ENCODE measurements at places on chromosomes 13 and 19.

- no peak for DNase-seq
These were observed 3.6 kb downstream of the HTR2A start for GRCh38 chr13:46893221-46893740.

GRCh38 chr19:45346449-45346848 is 5.9 kb downstream of the KLC3 start:
- no peak for DNase-seq

DNA sequence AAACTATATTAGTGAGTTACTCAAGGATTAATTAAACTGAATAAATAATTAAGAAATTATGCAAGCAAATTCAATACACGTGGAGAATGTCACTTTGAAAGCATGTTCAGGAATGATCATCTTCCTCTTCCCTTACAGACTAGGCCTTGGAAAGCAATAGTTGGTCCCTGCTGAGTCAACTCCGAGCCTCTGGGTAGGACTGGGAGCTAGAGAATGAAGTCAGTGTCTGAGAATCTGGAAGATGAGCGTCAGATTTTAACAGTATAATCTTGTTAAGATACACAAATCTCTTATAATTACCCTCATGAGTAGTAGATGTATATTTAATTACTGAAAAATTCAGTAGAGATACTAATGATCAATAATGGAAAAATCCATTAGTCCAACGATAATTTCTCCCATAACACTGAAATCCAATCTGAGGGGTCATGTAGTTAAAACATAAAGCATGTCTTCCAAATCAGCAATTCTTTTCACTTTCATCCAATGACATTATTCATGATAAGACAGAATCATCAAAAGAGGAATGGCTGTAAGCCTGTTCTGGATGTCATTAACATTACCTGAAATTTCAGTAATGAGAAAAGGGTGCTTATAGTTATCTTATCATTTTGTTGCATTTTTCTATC is 423.0 kb downstream of the DCT start:
- DNase-seq: no peak

GRCh38 chr13:110037925-110038573 is 251.7 kb upstream of the IRS2 start:
- DNase-seq: no peak

DNA sequence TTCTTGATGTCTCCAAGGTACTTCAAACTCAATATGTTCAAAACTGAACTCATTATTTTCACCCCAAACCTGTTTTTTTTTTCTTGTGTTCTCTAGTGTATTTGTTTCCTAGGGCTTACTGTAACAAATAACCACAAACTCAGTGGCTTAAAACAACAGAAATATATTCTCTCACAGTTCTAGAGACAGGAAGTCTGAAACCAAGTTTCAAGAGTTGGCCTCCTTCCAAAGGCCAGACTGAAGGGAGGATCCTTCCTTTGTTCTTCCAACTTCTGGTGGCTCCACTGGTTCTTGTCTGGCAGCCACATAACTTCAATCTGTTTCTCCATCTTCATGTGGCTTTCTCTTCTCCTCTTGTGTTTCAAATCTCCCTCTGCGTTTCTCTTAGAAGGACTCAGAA is 62.0 kb upstream of the PDCD5 start:
- no peak for DNase-seq

DNA sequence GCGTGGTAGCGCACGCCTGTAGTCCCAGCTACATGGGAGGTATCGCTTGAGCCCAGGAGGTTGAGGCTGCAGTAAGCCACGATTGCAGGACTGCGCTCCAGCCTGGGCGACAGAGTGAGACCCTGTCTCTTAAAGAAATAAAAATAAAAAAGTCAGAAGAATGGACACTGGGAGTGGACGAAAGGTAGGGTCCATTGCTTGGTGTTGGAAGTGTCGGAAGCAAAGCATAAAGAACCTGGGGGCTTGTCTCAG is 392 bp upstream of the ARHGAP33 start:
- no peak for DNase-seq

- DNase-seq: no peak
These were observed 132.2 kb downstream of the FREM2 start for GRCh38 chr13:38819053-38819452.

DNA sequence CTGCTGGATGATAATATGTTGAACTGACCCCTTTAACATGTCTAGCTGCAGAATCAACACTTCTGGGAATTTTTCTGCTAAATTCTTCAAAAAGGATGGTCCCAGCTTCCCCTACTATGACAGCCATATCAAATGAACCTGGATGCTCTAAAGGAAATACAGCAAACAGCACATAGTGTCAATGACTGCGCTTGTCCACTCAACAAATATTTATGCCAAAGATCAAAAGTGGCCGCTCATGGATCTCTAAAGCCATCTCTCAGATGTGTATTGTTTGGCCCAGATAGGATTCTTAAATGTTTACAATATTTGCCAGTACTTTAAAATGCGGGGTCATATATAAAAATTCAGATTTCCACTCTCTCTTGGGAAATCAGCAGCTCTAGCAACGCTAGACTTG is 3.3 kb downstream of the TBC1D4 start:
- DNase-seq: no peak

DNA sequence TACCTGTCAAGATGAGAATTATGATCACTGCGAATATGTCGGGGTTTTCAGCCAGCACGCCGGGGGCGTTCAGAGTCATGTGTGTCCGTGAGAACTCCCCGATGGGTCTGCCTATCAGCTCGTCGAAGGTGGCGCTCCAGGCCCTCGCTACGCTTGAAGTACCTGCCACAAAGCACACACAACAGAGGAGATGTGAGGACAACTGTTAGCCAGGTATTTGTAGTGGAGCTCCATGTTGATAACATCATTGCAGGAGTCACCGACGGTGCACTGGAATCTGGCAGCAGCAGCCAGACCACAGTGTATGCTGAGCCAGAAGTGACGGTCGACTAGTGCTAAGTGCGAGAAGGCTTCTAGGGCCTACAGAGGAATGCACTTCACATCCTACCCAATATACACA is 62.7 kb downstream of the SLC7A1 start:
- no peak for DNase-seq

All from stimulated activated CD8-positive, alpha-beta memory T cell treated with anti-CD3 and anti-CD28 coated beads, Interleukin-2, amount 100 ng/mL, for 48 hours (primary cell).